ENCODE measurements at places on chromosomes 12 and 14.
A peak's percentile ranks its signal among the peaks of the same experiment; 100 is the strongest.

DNA sequence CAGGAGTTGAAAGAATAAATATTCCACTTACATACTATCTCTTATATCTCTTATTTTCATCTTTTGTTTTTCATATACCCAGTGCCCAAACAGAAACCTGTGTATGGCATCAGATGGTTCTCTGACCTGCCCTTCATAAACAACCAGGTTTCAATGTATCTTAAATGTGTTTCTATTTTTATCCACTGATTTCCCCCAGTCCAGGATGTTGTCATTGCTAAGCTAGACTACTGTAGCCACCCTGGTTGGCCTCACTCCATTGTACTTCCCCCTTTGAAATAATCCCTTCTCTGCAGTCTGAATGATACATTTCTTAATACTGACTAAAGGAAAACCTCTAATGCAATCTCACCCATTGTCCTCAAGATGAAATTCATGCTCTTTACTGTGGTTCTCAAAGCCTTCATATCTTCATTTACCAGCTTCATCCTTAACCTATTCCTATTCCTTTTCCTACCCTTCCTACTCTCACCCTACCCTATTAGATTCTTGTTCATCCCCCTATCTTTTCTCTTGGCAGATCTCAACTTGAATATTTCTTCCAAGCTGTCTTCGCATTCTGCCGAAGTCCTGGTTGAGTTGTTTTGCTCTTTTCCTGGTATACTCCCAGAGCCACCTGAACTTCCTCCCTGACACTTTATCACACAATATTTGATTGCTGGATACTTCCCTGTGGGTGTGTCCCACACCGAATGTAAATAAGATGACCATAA is 312.4 kb downstream of the FOXG1 start:
- DNase-seq = no peak

DNA sequence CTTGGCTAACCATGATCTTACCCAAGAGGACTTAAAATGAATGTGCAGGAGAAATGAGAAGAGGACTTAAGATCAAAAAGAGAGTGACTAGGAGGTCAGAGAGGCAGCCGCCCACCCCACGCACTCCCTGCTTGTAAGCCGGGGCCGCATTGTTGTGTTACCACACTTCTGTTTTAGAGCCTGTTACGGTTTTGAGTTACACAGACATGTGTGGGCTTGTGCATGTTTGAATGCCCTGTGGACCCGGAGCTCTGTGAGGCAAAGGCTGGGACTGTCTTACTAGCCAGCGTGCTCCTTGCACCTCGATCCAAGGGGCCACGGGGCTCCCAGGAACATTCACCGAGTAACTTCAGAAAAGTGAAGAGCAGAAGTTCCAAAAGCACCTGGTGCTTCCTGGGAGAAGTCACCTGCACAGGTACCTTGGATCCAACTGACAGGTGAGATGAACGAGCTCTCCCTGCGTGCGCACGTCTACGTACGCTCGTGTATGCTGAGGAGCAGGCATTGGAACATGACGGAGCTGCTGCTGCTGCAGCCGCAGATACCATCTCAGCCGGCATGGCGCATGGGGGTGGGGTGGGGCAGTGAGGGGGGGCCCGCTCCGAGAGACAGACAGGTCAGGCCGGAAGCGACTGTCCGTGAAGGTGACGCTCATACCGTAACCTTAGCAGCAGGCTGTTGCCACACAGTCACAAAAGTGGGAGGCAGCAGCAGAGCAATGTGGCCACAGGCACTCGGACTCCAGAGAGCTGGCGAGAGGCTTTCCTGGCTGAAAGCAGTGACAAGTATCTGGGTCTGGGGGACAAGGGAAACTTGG is 23.7 kb downstream of the SFSWAP start:
- no peak for DNase-seq

DNA sequence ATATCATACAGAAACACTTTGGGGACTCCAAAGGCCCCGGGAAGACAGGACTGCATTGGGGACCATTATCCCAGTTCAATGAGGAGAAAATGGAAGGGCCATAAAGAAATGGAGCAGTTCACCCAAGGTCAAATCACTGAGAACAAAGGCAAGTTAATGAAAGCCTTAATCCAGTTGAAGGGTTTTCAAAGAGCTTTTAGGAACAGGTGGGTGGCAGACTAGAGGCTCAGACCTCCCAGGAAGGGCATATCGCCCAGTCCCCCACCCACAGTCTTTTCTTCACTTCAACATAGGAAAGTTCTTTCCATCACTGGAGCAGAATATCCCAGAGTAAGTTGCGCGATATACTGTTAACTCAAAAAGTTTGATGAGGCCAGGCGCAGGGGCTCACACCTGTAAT is 136.1 kb upstream of the CCND2 start:
- DNase-seq = no peak

- DNase-seq = peak; percentile 76
Measured at GRCh38 chr12:93571365-93571924, 1.0 kb upstream of the SOCS2 start.

DNA sequence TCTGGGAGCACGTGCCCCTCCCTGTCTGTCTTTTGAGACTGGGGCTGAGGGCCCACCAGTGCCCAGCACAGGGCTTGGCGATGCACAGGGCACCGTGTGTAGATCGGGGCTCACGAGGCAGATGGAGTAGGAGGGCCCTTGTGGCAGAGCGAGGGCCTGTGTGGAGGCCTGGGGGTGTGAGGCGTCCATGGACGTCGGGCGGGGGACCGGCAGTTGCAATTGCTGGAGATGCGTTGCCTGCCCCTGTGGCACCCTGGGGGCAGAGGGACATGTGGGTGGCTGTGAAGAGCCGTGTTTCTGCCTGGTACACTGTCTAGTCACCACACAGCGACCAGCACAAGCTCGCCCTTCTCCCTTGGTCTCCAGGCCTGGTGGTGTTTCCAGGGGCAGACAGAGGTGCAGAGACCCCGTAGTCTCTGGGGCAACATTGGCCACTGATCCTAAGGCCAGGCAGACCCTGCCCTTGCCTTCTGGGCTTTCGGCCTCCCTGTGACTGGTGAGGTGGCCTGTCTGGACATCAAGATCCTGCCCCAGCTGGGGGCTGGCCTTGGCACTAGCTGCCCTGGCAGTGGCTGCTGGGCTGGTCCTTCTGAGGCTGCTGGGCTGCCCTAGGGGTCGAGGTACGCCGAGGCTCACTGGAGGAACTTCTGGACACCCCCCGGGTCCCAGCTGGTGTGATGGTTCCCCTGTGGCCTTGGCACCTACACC is 14.5 kb downstream of the KIF26A start:
- no peak for DNase-seq

- no peak for DNase-seq
Measured at GRCh38 chr14:97779140-97779539, 982.0 kb downstream of the VRK1 start.

Measured in activated naive CD4-positive, alpha-beta T cell treated with anti-CD3 and anti-CD28 coated beads for 36 hours (primary cell).